ENCODE measurements at places on chromosomes 1 and 21.
A peak's percentile ranks its signal among the peaks of the same experiment; 100 is the strongest.

- no peak for DNase-seq
These were observed 460.1 kb upstream of the RUNX1 start for GRCh38 chr21:35509001-35509704.

DNA sequence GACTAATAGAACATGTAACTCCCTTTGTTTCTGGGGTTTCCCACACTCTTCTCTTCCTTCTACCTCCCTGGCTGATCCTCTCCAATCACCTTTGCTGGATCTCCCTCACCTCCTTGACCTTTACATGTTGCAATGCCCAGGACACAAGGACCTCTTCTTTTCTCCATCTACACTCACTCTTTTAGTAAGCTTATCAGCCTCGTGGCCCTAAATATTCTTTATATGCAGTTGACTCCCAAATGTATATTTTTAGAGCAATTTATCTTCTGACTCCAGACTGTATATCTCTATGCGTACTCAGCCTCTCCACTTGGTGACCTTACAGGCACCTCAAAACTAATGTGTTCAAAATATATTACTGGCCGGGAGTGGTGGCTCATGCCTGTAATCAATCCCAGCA is 18.4 kb upstream of the CLSPN start:
- DNase-seq = no peak

GRCh38 chr1:228280106-228280901 is 72.5 kb downstream of the OBSCN start:
- no peak for DNase-seq

GRCh38 chr1:85372683-85373377 is 92.1 kb downstream of the DDAH1 start:
- DNase-seq = peak; percentile 36

- DNase-seq = no peak
These were observed 951 bp upstream of the LINGO4 start for GRCh38 chr1:151806170-151806569.

DNA sequence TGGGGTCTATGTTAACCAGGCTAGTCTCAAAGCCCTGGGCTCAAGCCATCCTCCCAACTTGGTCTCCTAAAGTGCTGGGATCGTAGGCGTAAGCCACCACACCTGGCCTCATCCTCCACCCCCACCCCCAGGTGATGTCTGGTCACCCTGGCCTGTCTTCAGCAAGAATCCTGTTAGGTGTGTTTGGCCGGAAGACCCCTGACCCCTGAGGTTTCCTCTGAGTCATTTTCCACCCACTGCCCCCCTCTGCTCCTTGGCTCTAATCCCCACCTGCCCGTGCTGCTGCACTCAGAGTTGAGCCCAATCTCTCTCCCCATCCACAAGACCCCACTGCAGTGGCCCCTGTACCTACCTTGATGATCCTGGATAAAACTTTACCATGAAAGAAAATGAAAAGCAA is 25.2 kb downstream of the SLC66A1 start:
- DNase-seq = no peak

DNA sequence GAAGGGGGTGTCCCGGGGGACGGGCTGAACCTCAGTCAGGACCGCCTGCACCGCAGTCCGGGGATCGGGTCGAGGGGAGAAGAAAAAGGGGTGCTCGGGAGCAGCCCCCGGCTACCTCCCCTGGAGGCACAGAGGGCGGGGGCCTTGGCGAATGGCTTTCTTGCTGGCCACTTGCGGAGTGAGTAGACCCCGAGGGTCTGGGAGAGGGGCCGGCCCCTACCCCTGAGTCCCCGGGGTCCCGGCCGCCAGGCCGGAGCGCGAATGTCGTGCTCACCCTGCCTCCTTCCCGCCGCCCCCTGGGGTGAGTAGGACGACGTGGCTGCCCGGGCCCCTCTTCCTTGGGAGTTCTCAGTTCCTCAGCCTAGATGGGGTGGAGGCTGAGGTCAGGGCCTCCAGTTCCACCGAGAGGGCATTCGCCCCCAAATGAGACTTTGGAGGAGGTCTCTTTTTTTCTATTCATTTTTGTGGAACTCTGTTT is 113.0 kb downstream of the OSBPL9 start:
- DNase-seq = no peak

DNA sequence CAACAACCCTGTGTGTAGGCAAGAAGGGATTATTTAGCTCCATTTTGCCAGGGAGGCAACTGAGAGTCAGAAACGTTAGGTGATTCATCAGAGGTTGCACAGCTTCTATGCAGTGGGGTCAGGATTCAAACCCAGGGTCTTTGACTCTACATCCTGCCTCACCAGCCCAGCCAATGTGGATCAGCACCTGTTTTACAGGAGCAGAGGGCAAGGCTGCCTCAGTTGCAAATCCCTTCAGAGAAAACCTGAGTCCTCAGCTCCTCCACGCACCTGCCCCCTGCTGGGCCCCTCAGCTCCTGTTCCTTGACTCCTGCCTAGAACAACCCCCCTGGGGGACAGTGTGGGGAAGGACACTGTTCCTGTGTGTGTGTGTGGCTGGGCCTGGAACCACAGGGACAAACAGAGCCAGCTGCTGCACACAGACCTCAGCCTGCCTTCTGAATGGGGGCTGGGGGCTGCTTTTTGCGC is 61.6 kb downstream of the LRRN2 start:
- DNase-seq = no peak

DNA sequence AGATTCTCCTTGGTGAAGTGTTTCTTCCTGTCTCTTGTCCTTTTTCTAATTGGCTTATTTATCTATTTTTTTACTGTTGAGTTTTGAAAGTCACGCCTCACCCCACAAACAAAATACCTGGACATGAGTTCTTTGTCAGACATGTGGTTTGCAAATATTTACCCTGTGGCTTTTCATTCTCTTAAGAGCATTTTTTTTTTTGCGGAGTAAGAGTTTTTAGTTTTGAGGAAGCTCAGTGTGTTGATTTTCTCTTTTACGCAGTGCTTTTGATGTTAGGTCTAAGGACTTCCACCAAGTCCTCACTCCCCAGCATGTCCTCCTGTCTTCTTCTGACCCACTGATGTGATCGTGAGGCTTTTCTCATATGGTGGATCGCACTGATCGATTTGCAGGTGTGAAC is 7.6 kb downstream of the DFFB start:
- DNase-seq = no peak

DNA sequence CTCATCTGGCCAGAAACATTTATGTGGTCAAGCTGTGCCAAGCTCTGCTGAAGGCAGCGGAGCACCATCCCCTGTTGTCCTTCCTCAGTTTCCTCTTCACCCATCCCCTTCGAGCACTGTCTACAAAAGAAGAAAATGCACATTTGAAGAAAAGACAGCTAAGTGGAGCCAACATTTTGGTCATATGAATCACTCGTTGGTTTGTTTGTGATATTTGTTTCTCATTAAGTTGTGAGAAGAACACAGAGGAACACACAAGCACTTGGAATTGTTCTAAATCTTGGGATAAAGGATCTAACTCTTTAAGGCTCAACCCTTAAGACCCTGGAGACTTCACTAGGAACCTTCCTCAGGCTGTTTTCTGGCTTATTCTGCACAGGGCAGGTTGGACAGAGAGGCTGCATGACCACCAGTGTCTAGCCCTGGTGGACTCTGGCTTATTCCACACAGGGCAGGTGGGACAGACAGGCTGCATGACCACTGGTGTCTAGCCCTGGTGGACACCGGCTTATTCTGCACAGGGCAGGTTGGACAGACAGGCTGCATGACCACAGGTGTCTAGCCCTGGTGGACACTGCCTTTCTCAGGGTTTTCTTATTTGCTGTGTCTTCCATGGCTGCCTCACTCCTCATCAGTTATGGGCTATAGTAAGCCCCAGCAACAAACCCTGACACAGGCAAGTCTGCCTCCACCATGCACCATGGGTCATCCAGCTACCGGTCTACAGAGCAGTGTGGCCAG is 35.3 kb upstream of the COL6A2 start:
- no peak for DNase-seq

DNA sequence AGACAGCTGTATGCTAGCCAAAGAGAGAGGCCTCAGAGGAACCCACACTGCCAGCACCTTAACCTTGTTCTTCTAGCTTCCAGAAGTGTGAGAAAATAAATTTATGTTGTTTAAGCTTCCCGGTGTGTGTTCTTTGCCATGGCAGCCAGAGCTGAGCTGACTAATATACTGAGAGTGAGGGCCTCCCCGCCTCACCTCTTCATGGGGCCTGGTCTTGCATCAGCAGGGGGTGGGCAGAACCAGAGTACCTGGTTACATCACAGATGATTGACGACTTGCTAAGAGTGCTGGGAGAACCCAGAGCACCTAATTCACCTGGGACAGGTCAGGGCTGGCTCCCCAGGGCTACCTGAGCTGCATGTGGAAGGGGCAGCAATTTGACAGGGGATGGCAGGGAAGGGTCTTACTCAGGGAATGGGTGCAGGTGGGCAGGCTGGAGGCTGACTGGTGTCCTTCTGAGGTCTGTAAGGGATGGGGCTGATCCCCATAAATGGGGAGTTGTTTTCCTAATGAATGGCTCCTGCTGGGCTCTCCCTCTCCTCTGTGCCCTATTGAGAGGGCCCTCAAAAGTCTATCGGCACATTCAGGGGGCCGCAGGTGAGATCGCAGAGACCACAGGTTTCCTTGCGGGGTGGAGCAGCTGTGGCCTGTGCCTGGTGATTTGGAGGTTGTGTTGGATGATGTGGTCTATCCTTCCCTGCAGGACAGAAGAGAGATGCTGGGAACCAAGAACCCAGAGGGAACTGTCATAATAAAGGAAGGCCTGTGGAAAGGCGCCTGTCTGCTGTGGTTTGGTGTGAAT is 60.6 kb upstream of the ETV3 start:
- no peak for DNase-seq

- no peak for DNase-seq
These were observed 119.0 kb upstream of the USP24 start for GRCh38 chr1:55334160-55334559.

- no peak for DNase-seq
These were observed 88.8 kb upstream of the PDE4B start for GRCh38 chr1:65703853-65704252.

GRCh38 chr1:82391712-82392111 is 591.0 kb downstream of the ADGRL2 start:
- peak; percentile 80 for DNase-seq

- no peak for DNase-seq
These were observed 59.2 kb upstream of the IVNS1ABP start for GRCh38 chr1:185376288-185376687.

- DNase-seq = no peak
These were observed 16.5 kb downstream of the AKR7A3 start for GRCh38 chr1:19272064-19272463.

GRCh38 chr1:241352401-241352800 is 4.6 kb downstream of the RGS7 start:
- no peak for DNase-seq

DNA sequence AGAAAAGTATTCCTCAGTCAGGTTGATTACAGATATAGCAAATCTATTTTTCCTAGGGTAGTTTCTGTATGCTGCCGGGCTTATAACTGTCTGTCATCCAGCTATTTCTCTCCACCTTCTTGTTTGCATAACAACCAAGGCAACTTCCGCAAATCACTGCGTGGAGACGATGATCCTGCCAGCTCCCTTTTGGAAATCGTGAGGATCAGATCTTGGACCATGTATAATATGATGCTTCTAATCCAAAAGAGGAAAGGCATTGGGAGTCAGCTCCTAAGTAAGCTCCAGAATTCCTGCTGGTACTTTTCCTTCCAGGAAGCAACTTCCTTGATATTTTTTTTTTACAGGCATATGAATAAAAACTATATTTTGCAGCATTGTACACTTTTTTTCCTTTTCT is 445 bp upstream of the RGS4 start:
- DNase-seq = no peak

GRCh38 chr1:59081795-59082194 is 215.1 kb upstream of the FGGY start:
- no peak for DNase-seq

DNA sequence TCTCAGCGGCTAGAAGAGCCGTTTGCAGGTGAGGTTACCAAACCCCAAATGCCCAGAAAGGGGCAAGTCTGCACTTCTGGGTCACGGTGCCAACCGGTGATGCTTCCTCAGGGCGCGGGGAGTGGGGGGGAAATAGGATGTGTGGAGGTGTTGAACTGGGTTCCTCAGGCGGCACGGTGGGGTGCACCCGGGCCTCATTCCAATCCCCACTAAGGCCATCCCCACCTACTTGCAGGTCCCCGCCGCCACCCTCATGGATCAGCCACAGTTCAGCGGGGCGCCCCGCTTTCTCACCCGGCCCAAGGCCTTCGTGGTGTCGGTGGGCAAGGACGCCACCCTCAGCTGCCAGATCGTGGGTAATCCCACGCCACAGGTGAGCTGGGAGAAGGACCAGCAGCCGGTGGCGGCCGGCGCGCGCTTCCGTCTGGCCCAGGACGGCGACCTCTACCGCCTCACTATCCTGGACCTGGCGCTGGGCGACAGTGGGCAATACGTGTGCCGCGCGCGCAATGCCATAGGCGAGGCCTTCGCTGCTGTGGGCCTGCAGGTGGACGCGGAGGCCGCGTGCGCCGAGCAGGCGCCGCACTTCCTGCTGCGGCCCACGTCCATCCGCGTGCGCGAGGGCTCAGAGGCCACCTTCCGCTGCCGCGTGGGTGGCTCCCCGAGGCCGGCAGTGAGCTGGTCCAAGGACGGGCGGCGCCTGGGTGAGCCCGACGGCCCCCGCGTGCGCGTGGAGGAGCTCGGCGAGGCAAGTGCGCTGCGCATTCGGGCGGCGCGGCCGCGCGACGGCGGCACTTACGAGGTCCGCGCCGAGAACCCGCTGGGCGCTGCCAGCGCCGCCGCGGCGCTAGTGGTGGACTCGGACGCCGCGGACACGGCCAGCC is 3.9 kb downstream of the OBSCN start:
- DNase-seq = no peak

- peak; percentile 73 for DNase-seq
These were observed 553.6 kb downstream of the NUF2 start for GRCh38 chr1:163875200-163875926.

DNA sequence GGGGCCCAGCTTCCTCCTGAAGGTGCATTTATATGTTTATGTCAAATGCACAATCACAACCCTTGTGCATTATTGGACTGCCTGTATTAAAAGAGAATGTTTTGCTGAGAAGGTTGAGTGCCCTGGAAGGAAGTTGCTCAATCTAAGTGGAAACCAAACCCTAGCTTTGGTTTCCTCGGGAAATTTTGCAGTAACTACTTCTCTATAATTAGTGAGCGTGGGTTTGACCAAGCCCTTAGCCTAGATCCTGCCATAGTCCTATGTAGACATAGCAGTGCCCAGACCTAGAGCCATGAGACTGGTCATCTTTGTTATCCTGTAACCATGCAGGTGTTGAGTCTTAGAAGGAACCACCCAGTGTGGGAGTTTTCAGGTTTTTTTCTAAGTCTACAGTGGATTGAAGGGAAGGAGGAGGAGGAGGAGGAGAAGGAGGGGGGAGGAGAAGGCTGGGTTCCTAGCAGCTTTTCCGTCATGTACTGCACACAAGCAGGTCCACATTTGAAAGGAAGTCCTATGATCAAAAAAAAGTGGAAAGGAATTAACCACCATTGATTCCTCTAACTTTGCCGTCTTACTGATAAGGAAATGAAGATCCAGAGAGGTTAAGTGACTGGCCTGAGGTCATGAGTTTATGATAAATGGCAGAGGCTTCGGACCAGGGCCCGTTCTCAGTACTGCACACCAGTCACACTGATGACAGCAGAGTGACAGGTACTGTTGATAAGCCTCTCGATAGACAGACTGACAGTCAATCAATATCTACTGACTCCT is 72.2 kb upstream of the LYST start:
- DNase-seq = no peak

- DNase-seq = no peak
These were observed 5.2 kb downstream of the OPRD1 start for GRCh38 chr1:28817133-28817532.
